ENCODE measurements at places on chromosomes 5 and 9.

DNA sequence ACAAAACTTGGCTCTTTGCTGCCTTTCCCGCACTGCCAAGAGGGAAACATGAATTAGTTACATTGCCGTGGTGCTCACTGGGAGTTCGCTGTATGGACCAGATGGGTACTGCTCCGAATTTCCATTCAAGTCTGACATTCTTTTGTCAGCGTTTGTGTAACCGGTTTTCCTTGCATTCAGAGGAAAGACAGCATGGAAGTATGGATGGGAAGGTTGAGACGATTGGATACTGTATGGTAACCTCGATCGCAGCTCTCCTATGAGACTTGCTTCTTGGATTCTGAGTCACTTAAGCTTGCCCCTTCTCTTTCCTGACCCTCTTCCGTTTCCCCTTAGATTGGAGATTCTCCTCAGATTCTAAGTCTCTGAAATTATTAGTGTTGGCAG lies 625 bp upstream of the UBLCP1 start:
- peak; percentile 17 for DNase-seq

DNA sequence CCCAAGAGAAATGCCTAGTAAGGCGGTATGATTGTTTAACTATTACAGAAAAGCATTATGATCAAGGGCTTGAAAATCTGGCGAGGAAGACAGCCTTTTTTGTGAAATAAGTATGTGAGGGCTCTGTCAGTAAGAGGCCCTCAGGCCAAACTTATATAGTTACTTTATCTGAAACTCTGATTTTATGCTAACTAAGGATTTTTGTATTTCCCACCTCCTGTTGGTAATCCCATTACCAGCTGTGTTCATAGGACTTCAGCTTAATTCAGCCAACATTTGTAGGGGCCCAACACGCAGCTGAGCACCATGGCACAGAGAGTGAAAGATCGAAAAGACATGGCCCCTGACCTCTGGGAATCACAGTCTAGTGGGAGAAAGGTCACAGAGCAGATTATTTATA lies 318.3 kb upstream of the WWC1 start:
- no peak for DNase-seq

- DNase-seq, result no peak
Observed at GRCh38 chr9:4566806-4567205, 76.5 kb downstream of the SLC1A1 start.

GRCh38 chr5:143308731-143309130 lies 94.8 kb downstream of the NR3C1 start:
- no peak for DNase-seq

GRCh38 chr5:56608217-56608925 lies 207.0 kb upstream of the MAP3K1 start:
- DNase-seq, result no peak

DNA sequence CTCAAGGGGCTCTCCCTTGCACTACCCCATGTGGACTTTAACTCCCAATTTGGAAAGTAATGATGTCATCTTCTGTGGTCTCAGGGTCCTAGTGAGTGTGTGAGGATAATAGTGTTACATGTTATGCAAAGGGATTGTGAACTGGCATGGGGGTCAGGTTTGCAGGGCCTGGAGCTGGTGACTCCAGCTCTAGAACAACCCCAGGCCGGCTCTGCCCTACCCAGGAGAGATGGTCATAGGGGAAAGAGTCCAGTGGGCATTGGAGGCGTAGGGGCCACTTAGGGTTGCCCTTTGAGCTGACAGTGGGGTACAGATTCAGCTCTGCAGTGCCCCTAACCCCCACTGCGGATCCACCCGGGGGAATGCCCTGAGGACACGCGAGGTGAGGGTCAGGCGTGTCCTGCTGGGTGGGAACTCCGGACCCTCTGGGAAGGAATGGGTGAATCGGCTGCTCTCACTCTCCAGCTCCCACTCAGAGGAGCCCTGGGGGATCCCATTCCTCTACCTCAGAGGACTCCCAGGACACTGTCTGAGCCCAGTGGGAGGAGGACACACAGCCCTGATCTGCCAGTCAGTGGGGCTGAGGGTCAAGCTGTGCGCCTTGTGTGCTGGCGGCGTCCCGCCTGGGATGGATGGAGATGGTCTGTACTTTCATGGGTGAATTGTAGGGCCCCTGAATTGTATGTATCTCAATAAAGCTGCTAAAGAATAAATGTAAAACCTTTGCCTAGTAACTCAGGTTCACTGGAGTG lies 2.5 kb upstream of the NKD2 start:
- no peak for DNase-seq

- peak; percentile 8 for DNase-seq
Observed at GRCh38 chr5:58002323-58002722, 457.6 kb downstream of the PLK2 start.
